NCI-H1092 (cell line): ENCODE measurements at places on chromosomes 7 and 10.

GRCh38 chr10:62726142-62726541 is 78.4 kb upstream of the ADO start:
- DNase-seq: no peak

- no peak for DNase-seq
Measured at GRCh38 chr10:24804956-24805355, 81.3 kb upstream of the ARHGAP21 start.

GRCh38 chr7:44377681-44378421 is 52.5 kb upstream of the CAMK2B start:
- no peak for DNase-seq

- no peak for DNase-seq
Measured at GRCh38 chr10:24706479-24707118, 17.1 kb downstream of the ARHGAP21 start.

GRCh38 chr10:3094609-3095036 is 27.3 kb downstream of the PFKP start:
- no peak for DNase-seq

DNA sequence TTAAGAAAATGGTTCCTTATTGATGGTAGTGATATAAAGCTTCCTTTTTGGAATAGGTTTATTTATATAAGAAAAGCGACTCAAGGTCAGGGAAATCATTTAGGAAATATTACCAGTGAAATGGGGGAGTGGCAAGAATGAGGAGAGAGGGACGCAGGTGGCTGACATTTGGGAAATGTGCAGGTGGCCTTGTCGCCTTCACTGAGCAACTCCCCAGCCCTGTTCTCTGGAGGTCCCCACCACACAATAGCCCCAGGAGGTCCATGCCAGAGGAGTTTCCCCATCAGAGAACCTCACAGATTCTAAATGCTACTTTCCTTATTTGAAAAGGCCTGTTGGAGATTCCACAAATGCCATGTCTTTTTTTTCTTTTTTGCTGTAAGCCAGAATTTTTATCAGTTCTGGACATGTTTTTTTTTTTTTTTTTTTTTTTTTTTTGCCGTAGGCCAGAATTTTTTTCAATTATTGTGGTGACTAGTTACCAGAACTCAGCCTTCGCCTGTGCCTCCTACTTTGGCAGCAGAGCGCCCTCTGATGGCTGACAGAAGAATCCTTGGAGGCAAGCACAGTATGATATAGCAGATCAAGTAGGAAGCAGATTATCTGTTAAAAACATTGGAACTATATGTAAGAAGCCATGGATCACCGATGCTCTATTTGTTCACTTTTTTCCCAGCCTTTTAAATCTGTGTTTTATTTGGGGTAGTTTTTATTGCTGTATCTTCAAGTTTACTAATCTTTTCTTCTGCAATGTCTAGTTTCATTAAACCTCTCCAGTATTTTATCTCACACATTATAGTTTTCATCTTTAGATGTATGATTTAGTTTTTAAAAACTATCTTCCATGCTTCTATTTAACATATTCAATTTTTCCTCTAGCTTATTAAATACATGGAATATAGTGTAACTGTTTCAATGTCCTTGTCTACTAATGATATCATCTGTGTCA is 18.6 kb downstream of the OPALIN start:
- peak; percentile 68 for DNase-seq

DNA sequence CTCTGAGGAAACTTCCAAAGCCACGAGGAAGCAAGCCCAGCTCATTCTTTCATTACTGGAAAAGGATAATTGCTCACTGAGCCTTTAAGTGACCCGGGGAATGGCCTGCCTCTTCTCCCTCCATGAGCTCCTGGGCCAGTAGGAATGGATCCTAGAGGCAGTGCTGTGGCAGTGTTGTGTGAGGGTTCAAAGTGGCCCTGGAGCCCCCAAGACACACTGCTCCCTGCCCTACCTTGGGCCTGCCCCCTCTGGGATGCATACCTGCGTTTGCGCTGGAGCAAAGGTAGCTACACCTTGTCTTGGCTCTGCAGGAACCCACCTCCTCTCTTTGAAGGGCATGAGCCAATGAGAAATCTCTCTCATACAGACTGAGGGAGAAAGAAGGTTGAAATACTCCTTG is 115.8 kb upstream of the ANLN start:
- no peak for DNase-seq

DNA sequence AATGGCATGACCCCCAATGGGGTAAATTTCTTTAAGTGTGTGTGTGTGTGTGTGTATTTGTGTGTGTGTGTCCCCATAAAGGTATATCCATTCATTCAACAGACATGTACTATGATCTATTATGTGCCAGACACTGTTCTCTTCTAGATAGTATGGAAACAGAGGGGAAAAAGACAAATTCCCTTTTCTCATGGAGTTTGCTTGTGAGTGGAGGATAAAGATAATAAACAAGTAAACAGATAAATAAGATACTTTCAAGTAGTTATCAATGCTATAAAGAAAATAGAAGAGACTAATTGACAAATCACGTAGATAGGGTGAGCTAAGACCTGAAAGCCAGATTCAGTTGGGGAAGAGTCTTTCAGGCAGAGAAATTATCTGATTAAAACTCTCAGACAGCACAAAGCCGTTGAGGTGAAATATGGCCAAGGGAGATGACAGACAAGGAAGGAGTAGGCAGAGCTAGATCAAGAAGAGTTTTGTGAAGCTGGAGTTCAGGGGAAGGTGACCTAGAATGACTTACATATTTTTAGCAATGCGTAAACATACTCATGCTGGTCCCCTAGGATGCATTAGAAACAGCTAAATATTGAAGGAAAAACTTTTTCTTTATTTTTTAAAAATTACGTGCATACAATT is 45.2 kb upstream of the DMTF1 start:
- no peak for DNase-seq

DNA sequence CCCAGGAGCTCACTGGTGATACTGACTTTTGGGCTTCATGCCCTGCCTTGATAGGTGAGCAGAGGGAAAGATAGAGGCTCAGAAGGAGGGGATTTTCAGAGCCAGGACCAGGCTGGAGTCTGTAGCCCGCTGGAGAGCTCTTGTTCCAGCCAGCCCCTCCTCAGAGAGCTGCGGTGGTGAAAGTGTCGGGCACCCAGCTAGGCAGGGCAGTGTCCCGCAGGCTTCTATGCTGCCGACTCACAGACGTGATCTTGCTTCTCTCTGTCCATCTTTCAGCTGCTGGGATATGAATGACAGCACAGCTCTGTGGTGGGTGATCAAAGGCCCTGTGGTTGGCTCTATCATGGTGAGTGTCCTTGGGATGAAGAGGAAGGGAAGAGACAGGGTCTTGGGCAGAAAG is 35.2 kb downstream of the ADCYAP1R1 start:
- DNase-seq: no peak

- DNase-seq: peak; percentile 43
Measured at GRCh38 chr7:97446361-97446760, 285.5 kb upstream of the TAC1 start.

GRCh38 chr10:77944519-77944918 is 18.0 kb upstream of the DLG5 start:
- DNase-seq: no peak

GRCh38 chr10:60594476-60595051 is 183.7 kb upstream of the CDK1 start:
- DNase-seq: no peak

- DNase-seq: no peak
Measured at GRCh38 chr7:52897713-52898112, 137.7 kb upstream of the POM121L12 start.

DNA sequence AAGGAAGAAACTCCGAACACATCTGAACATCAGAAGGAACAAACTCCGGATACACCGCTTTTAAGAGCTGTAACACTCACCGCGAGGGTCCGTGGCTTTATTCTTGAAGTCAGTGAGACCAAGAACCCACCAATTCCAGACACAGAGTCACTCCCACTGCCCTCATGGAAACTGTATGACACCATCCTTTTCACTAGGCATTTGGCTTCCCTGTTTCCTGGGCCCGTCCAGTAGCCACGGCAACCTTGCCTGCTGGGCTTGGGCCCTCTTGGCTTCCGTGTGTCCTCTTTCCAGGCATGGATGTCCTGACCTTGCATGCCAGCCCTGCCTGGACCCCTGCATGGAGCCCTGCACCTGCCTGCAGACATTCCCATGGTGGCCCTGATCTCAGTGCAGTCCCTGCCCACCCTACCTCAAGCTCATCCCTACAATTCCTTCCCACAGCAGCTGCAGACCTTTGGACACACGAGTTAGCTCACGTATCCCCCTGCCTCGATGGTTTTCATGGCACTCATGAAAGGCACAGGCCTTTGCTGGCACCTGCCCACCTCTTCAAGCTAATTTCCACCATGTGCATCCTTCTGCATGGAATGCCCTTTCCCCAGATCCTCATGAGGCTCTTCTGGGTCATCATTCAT is 6.7 kb downstream of the SH2D4B start:
- no peak for DNase-seq

DNA sequence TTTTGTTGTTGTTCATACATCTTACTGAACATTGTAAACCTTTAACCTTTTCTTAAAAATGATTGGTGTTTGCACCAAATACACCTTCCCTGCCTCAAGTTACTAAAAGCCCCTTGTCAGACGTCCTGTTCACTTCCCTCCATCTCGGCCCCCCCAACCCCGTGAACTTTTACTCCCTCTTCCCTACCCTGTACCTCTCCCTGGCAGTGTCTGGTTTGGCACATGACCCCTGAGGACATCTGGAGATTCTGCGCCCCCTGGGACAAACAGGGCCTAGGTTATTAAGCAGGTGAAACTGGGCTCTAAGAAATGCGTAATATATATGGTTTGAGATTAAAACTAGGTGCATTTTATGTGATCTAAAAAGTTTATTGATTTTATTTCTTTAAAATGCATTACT is 1.4 kb downstream of the PPP2R2D start:
- no peak for DNase-seq

- no peak for DNase-seq
Measured at GRCh38 chr7:67564959-67565358, 568.3 kb downstream of the TYW1 start.

DNA sequence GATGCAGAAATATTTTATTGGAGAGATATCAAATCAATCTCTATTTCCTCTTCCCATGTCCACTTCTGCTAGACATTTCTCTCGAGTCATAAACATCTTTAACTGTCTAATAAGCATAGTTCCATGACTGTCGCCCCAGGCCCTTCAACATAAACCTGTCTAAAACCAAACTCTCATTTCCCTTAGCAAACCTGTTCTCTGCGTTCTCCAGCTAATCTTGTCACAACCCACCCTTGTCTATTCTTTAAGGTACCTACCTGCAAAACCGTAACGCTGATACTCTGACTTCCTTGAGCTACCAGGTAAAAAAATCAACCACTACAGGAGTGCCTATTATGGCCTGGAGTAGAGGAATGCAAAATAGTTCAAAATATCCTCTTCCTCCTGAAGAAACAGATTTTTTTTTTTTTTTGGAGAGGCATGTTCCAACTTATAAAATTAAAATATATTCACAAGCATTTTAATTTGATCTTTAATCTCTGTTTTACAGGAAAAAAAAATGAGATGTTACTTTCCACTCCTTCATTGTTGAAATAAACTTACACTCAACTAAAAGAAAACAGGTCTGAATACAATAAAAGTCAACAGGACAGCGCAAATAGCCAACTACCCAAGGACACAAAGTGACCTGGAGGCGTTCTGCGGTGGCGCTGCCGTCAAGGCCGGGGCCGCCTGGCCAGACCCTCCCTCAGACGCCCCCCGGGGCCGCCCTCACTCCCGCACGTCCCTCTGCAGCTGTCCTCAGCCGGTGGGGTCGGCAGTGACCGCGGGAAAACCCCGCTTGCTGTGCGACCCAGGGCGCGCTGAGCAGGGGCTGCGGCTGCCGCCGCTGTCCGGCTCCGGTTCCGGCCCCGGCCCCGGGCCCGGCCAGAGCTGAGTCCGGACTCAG is 765 bp downstream of the SLC25A40 start:
- DNase-seq: peak; percentile 6

GRCh38 chr10:130329792-130330191 is 193.6 kb downstream of the GLRX3 start:
- no peak for DNase-seq

- no peak for DNase-seq
Measured at GRCh38 chr7:4436936-4437335, 245.2 kb upstream of the FOXK1 start.

GRCh38 chr10:114753126-114753525 is 68.5 kb upstream of the FHIP2A start:
- DNase-seq: no peak

DNA sequence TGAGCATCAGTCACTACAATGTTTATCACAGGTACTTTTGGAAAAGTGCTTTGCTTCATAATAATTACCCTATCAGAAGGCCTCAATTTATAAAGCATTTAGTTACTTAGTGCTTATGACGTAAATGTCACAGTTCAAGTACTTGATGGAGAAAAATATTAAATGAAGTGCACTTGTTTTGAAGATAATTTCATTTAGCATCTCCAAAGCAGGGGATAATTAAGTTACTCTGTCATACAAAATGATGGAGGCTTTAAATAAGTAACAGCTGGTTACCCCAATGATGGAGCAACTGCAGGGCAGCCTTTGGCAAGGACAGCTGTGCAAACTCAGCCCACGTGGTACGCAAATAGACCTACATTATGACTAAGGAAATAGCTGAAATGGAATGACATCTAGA is 768.8 kb downstream of the GRM8 start:
- DNase-seq: peak; percentile 74

DNA sequence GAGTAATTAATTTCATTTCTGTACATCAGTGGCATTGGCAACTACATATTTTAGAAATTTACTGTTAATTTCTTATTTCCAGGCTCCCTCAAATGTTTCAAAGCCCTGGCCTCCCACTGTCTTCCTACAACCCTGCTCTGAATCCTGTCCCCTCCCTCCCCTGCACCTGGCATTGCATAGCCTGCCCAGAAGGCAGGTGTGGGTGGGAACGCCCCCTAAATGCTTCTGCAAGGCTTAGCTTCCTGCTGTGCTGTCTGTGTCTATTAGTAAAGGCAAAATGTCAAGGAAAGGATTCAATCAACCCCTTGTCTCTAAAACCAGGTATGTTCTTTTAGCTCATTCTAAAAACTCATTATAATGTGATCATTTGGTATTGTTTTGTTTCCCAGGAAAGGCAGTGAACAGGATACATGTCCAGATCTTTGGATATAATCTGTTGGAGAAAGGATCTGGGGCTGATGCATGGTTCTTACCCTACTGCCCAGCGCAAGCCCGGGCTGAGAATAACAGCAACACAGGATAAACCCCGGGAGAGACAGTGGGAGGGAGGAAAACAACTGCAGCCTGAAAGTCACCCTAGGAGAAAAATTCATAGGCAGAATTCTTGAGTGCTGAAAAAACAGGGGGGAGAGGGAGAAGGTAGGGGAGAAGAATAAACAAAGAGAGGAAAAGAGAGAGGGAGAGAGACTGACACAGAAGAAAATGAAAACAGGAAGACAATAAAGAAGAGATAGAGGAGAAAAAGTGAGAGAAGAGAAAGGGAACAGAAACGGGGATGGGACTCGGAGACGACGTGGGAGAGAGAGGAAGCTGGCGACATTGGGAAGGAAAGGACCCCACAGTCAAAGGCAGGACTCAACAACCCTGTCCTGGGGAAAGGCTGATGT is 589 bp downstream of the ZNF488 start:
- DNase-seq: no peak
